ENCODE measurements at places on chromosomes 13 and 19.

- DNase-seq: no peak
Measured at GRCh38 chr19:32519023-32519422, 62.0 kb upstream of the PDCD5 start.

DNA sequence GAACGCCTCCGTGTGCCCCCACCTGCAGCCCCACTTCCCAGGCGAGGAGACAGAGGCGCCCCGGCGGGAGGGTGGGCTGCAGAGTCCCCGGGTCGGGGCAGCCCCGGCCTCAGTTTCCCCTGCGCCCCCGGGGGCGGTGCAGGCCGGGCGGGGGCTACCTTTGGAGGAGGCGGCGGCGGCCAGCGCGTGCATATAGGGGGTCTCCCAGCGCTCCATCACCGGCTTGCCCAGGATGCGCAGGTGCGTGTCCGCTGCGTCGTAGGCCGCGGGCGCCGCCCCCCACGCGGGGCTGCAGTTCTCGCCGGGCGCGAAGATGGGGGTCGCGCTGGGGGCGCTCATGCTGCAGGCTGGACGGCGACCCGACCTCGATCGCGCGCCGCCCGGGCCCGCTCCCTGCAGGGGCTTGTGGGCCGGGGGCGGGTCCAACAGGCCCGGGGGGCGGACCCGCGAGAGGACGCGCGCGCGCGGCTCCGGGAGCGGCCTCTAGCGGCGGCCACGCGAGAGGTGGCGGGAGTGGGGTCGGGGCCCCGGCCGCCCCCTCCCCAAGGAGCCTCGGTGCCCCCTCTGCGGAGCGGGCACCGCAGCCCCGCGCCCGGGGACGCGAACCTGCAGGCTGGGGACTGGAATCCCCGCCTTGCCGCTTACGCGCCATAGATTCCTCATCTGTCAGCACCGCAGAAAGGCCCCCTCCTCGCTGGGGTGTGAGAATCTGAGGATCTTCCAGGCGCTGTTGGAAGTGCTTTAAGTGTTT, at the start of gene GAMT:
GAMT (minus strand) TSS at position 405 of the 751 bp plus-strand sequence; CDS start at position 339, 66 bp downstream.
- peak; percentile 95 for DNase-seq

DNA sequence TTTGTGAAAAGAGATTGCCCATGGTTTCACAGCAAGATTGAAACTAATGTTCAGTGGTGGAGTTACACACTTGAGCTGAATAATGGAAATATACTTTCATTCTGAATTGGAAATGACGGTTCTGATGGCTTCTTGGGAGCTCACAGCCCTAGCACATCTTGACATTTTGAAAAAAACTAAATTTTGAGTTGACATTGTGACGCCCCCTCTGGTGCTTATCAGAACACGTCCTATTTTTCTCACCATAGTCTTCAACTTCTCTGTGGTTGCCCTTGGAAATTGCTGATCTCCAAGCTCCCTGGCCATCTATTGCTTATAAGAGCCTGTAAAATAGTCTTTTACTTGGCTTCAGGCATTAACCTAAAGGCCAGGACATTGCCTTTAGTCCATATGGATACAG, 202.1 kb downstream of the OXGR1 start:
- no peak for DNase-seq

- no peak for DNase-seq
Measured at GRCh38 chr13:25946321-25946720, 105.5 kb downstream of the SHISA2 start.

DNA sequence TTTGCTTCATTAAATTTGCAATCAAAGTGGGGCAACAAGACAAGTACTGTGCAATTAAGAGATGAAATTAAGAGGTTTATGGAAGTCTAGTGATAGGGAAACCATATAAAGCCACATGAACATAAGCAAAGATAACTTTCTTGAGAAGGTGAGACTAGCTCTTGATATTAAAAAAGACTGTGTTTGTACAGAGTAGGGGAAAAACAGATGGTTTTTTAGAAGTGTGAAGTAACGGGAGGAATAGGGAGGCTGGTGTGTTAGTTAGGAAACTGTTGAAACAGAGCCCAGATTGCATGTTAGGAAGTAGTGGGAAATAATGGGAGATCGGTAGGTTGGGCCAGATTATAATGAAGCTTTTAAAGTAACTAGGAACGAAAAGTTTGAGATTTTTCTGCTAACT, 149.8 kb upstream of the FREM2 start:
- no peak for DNase-seq

- no peak for DNase-seq
Measured at GRCh38 chr19:56848166-56848565, 7.6 kb upstream of the PEG3 start.

GRCh38 chr13:106178816-106179215, 356.6 kb downstream of the EFNB2 start:
- no peak for DNase-seq

DNA sequence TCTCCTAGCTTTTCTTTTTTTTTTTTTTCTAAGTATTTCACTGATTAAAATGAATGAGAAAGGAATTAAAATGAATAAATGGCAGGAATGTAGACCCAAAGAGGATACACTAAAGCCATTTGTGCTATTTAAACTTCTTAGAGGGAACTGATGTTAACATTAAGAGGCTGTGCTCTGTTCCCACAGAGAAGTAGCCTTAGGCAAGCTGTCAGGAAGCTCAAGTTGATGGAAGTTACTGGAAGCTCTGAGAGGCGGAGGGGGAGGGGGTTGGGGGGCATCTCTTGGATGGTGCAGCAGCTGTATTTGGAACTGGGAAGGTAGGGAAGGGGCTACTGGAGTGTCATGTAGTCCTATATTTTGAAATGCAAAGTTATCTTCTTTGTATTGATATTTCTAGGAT, 168.2 kb downstream of the DNAJC15 start:
- no peak for DNase-seq

Data from GM20000 (cell line).